Central memory CD4-positive, alpha-beta T cell (primary cell): ENCODE measurements at places on chromosomes 2 and 18.

GRCh38 chr2:176445956-176446355, 176.7 kb downstream of the MTX2 start:
- no peak for DNase-seq

GRCh38 chr2:173134703-173135102, 59.1 kb downstream of the MAP3K20 start:
- no peak for DNase-seq

GRCh38 chr2:20593072-20594034, 57.5 kb downstream of the HS1BP3 start:
- no peak for DNase-seq

DNA sequence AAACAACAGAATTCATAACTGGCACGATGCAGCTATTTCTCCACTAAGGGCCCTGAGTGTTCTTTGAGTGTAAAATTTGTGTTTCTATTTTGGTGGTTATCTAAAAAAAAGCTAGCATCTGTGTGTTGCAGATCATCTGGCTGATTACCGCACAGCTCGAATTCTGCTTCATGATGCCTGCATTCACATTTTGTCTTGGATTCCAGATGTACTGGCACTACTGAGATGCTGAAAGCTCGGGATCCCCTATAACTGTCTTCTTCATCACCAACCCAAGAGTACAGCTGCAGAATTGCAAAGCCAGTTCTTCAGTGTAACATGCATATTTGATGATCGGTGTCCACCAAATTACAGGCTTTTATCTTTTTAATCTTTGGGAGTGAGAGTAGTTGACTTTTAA, 51.6 kb upstream of the ZNF532 start:
- DNase-seq: no peak

DNA sequence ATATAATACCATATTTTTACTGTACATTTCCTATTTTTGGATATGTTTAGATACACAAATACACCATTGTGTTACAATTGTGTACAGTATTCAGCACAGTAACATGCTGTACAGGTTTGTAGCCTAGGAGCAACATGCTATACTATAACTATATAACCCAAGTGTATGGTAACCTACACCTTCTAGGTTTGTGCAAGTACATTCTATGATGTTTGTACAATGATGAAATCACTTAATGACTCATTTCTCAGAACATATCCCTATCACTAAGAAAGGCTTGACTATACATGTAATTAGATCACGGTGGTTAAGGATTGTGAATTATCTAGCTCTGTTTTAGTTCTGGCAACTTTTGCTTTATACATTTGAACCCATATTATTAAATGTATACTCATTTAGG, 31.3 kb downstream of the NPHP1 start:
- no peak for DNase-seq

GRCh38 chr2:71066856-71067255, 1.6 kb upstream of the NAGK start:
- no peak for DNase-seq
